ENCODE measurements at places on chromosomes 6 and 20.

GRCh38 chr6:52143551-52143950 is 42.6 kb upstream of the IL17A start:
- no peak for DNase-seq

GRCh38 chr20:33694639-33695012 is 8.4 kb upstream of the E2F1 start:
- DNase-seq, result no peak

- no peak for DNase-seq
These were observed 118.5 kb downstream of the SIM1 start for GRCh38 chr6:100346203-100346602.

GRCh38 chr6:163714179-163714578 is 299.7 kb downstream of the QKI start:
- no peak for DNase-seq

DNA sequence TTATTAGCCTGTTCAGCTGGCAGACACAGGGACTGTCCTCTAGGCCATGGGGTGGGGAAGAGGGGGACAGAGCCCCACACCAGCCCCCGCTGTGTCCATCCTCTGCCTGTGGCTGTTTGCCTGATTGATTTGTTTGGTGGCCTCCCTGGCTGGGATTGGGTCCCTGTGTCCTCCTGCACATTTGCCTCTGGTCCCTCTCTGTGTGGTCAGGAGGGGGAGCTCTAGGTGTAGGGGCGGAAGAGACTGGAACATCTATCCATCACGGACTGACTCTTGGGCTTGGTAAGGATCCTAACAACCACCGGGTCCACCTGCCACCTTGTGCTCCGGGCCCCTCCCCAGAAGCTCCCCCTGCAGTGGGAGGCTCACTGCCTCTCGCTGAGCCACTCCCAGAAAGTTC is 38.4 kb upstream of the CCDC167 start:
- no peak for DNase-seq

DNA sequence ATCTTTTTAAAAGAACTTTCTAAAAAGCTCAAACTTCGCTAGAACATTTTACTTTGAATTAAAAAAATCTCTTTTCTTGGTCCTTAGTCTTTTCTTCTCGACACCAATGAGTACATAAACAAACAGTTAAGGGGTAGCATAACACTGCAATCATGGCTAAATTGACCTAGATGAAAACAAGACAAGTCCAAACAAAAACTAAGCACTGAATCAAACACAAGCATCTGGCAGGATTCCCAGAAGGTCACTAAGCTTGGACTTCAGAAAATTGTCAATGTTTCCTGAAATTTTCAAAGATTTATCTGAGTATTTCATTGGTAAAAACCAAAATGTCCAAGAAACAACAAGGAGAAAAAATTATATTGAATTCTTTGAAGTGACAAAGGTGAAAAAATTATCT is 5.0 kb downstream of the COL21A1 start:
- no peak for DNase-seq

GRCh38 chr6:115004982-115005381 is 662.2 kb upstream of the HS3ST5 start:
- DNase-seq, result no peak

GRCh38 chr20:63312690-63313348 is 19.8 kb downstream of the COL20A1 start:
- DNase-seq, result no peak

DNA sequence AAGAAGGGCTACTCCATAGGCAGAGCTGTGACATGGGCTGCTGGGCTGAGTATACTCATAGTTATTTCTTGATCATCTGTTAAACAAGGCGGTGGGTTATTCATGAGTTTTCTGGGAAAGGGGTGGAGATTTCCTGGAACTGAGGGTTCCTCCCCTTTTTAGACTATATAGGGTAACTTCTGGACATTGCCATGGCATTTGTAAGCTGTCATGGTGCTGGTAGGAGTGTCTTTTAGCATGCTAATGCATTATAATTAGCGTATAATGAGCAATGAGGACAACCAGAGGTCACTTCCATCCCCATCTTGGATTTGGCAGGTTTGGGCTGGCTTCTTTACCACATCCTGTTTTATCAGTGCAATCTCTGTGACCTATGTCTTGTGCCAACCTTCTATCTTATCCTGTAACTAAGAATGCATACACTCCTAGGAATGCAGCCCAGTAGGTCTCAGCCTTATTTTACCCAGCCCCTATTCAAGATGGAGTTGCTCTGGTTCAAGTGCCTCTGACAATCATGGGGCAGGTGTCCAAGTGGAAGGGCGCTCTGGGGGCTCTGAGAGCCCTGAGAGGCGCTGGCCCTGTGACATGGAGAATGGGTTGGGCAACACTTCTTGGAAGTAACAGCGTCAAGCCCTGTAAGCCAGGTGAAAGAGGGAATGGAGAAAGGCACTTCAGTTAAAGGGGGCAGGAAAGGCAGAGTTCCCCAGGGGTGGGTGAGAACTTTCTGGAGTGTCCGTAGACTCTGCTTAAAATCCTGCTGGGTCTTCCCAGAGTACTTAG is 354.2 kb upstream of the SULF2 start:
- DNase-seq, result no peak

GRCh38 chr6:3693831-3694230 is 57.7 kb downstream of the PXDC1 start:
- DNase-seq, result no peak

DNA sequence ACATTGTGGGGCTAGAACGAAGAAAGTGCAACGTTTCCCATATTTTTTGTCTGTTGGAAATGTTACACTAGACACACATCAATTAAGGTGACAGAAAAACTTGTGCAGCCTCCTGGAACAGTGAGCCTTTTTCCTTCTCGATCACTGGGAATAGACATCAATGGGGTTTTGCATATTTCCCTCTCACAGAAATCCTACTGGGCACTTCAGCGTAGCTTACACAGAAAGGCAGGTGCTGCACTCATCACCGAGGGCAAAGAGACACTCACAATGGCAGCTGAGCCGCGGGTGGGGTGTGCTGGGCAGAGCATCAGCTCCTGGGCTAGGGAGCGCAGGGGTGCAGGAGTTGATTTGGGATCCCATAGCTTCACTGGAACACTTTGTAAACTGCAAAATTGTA is 64.5 kb downstream of the THBS2 start:
- DNase-seq, result no peak

DNA sequence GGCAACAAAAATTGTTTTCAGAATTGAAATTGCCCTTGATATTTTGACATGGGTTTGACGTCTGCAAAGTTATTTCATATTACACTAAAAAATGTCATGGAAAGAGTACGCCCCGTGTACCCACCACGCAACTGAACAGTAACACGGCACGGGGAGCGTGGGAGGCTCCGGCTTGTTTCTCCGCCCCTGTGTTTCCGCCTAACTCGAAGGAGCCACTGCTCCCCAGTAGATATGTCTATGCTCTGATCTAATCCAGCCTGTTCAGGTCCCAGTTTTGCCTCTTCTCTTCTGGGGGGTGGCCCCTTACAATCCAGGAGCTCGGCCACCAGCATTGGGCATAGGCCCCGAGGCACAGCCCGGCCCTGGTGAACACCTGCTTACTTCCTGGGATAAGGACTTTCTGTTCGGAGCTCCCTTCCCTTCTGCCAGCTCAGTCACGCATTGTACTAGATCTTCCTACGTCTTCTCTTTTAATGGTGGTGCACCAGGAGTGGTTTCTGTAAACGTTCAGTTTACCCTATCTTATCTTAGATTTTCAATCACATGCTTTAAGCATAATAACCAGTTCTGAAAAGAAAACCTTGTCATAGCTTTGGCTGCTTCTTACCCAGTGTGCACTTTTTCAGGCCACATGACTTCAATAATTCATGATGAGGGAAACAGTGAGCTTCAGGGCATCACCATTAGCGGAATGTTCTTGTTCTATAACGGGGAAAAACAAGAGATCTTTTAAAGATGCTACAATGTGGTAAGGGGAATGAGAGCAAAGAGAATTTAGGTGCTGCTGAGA is 43.9 kb upstream of the EXOC2 start:
- no peak for DNase-seq

DNA sequence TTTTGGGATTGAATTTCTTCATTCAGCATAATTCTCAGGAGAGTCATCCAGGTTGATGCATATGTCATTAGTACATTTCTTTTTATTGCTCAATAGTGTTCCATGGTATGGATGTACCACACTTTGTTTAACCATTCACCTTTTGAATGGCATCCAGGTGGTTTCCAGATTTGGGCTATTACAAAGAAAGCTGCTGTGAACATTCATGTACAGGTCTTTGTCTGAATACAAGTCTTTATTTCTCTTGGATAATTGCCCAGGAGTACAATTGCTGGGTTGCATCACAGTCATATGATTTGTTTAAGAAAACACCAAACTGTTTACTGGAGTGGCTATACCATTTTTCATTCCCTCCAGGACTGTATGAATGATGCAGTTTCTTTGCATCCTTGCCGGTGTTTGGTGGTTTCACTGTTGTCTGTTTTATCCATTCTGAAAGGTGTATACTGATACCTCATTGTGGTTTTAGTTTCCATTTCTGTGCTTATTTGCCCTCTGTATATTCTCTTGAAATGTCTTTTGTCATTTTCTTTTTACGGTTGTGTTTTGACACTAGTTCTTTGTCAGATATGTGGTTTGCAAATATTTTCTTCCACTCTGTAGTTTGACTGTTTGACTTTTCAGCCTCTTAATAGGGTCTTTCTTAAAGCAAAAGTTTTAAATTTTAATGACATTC is 8.8 kb downstream of the CDKAL1 start:
- peak; percentile 52 for DNase-seq

GRCh38 chr20:47237715-47238114 is 118.8 kb downstream of the ZMYND8 start:
- DNase-seq, result no peak

DNA sequence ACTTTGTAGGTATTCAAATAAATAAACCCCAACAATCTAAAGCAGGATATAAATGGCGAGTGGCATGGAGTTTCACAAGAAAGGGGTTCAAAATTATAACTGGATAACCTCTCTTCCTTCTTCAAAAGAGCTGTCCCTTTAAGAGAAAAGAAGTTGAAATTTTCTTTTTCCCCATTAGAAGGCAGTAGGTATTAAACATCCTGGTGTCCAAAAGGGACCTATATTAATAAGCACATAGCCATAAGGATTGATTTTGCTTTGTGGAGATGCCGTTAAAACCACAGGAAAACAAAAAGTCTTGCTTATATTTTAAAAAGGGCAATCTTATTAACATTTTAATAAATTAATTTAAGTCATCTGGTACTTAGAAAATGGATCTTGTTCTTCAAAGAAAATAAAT is 76.5 kb downstream of the LYRM4 start:
- no peak for DNase-seq

DNA sequence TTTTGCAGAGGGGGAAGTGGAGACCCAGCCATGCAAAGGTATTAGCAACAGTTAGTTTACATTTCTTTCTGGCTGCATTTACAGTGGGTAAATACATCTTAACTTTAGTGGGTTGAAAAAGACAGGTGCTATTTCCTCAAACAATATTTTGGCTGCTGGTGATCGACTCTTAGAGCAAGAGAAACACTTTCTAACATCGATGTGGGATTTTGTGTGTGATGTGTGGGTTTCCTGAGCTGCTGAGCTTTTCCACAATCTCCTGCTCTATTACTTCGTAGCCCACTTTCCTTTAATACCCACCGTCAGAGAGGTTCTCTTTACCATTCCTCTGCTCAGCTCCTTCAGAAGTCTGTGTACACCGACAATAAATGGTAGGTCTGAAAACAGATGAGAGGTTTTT is 339.0 kb downstream of the NRN1 start:
- no peak for DNase-seq

DNA sequence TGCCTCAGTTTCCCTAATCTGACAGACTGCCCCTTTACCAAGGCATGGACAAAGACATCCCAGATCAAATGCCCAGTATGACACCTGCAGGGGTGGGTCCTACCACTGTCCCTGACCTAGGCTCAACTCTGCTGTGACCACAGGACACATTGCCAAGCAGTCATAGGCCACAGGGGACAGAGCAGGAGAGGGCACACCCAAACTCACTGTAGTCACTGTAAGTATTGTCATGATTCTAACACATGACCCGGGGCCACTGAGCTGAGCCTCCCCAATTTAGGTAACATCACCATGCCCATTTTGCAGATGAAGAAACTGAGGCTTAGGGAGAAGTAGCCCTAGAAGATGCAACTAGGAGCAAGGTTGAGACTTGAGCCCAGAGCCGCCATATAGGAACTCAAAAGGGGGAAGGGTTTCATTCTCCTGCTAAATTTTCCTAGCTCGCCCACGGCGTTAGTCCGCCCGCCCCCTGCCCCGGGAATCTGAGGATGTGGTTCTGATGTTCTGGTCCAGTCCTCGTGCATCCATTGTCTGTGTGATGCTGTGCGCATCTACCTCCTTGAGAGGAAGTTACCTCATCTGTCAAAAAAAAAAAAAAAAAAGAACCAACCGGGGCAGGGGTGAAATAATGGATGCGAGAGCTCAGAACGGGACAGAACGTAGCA is 44.8 kb downstream of the PMEPA1 start:
- no peak for DNase-seq

GRCh38 chr20:16708602-16709001 is 21.2 kb upstream of the SNRPB2 start:
- DNase-seq, result no peak

GRCh38 chr20:44137266-44137801 is 49.7 kb downstream of the JPH2 start:
- peak; percentile 27 for DNase-seq

- DNase-seq, result peak; percentile 23
These were observed 479.0 kb upstream of the CITED2 start for GRCh38 chr6:139853302-139853992.

DNA sequence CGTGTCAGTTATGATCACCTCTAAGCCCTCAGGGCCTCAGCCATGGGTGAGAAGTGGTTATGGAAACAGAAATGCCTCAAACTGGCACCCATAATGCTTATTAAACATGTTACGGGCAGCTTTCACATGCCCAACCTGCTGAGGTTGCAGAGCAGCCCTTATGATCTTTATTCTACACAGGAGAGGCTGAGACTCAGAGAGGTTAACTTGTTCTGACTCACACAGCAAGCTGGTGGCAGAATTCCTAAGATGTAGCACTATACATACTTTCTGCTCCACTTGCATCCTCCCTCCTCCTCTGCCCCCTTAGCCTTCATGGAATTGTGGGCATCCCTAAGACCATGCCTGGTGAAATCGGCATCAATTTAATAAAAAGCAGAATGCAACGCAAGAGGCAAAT is 34.7 kb upstream of the IGF2R start:
- peak; percentile 19 for DNase-seq

- DNase-seq, result no peak
These were observed 66.8 kb downstream of the KCNB1 start for GRCh38 chr20:49415668-49416044.

GRCh38 chr6:28558629-28559028 is 32.9 kb downstream of the GPX5 start:
- DNase-seq, result no peak

- DNase-seq, result no peak
These were observed 13.8 kb downstream of the TREM1 start for GRCh38 chr6:41272591-41273240.

GRCh38 chr6:13000537-13000936 is 284.0 kb downstream of the PHACTR1 start:
- DNase-seq, result no peak

Data from non-pigmented ciliary epithelial cell (primary cell).